Activated T-helper 1 cell treated with anti-CD3 and anti-CD28 coated beads, Interleukin-2, amount 50 U/mL, for 16 hours (primary cell): ENCODE measurements at places on chromosomes 13 and 19.

- no peak for DNase-seq
These were observed 63.5 kb downstream of the TSHZ3 start for GRCh38 chr19:31285744-31286143.

- no peak for DNase-seq
These were observed 6.0 kb downstream of the CEACAM16 start for GRCh38 chr19:44704982-44705381.

GRCh38 chr13:32175943-32176342, 139.2 kb downstream of the ZAR1L start:
- DNase-seq = no peak

DNA sequence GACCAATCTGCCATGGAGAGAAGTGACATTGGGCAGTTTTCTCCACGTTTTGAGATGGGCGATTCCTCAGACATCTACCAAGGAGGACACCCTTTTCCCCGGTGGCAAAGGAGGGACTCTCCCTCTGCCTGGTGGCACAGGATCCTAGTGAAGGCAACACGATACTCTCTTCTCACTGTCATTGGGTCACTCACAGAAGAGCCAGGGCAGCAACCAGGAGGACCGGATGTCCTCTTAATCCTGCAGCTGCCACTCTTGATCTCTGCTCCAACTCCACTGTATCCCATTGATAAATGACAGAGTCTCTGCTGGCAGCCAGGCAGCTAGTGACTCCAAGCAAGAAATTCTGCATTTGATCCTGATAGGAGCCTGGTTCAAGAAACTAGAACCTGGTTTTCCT, 42.2 kb downstream of the COL4A2 start:
- DNase-seq = no peak

DNA sequence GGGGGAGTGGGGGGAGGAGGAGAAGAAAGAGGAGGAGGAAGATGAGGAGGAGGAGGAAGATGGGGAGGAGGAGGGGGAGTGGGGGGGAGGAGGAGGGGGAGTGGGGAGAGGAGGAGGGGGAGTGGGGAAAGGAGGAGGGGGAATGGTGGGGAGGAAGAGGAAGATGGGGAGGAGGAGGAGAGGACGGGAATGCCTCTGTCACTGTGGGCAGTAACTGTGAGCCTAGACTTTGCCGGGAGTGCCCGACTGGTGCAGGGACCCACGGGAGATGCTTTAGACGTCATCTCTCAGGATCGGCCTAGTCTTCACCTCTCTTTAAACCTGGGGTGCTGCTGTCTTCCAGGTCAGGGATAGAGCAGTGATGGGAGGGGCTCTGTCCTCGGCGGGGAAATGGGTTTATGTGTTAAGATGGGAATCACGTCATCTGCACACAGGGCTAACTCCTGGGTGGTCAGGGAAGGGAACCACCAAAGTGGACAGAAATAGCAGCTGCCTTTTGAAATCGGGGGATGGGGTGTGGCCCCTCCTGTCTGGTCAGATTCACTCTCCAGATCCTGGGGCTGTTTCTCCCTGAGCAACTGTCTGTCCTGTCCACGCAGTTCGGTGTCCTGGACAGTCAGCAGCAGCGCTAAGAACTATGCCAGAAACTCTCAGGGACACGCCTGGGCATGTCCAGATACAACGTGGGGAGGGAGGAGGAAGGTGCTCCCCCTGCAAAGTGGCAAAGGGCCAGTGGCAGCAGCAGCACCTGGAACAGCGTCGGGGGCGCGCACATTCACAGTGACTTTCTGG, 26.9 kb downstream of the GAS6 start:
- DNase-seq = no peak

DNA sequence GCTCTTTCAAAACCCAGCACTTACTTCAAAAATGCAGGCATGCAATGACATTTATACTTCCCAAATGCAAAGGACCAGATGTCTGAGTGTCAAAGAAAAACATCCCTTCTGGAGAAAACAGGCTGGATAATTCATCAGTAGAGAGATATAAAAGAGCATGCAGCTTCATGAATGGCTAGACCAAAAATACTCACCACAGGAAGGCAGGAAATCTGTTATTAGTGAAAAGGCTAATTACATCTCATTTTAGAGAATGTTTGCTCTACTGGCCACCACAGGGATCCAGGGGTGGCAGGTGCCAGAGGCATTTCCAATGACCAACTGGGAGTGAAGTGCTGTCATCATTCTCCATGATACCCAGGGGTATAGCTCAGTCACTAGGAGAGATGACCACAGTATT, 106.5 kb downstream of the LHFPL6 start:
- no peak for DNase-seq

- DNase-seq = no peak
These were observed 11.5 kb upstream of the MICU2 start for GRCh38 chr13:21615427-21615826.

- no peak for DNase-seq
These were observed 18.8 kb downstream of the HIPK4 start for GRCh38 chr19:40370997-40371801.

DNA sequence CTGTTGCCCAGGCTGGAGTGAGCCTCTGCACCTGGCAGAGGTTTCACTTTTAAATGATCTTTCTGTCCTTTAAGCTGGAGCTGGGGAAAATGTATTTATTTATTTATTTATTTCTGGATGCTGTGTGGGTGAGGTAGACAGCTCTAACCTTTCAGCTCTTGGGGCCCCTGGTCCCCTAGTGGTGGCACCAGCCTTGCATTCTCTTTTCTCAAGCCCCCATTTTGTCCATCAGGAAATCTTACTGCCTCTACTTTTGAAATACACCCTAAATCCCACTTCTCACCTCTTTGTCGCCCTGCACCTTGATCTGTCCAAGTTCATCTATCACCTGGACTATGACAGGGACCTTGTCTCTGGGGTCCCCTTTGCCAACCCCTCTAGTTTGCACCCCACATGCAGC, 2.1 kb upstream of the B9D2 start:
- no peak for DNase-seq

DNA sequence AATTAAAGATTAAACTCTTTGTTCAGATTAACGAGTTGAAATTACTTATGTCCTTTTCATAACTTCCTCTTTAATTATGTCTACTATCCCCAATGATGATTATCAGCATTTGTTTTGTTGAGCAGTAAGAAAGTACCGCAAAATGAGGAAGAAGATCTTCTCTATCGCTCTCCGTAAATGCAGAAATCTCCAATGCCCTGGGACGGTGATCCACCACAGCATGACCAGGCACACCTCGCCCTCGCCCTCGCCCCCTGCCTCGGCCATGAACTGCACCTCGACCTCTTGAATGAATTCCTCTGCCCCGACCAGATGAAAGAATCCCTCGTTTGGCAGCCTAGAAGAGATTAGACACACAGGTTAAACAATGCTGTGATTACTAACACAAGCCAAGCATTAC, 69.1 kb downstream of the RBM26 start:
- DNase-seq = no peak

GRCh38 chr13:51959773-51960172, 51.5 kb downstream of the ATP7B start:
- no peak for DNase-seq

DNA sequence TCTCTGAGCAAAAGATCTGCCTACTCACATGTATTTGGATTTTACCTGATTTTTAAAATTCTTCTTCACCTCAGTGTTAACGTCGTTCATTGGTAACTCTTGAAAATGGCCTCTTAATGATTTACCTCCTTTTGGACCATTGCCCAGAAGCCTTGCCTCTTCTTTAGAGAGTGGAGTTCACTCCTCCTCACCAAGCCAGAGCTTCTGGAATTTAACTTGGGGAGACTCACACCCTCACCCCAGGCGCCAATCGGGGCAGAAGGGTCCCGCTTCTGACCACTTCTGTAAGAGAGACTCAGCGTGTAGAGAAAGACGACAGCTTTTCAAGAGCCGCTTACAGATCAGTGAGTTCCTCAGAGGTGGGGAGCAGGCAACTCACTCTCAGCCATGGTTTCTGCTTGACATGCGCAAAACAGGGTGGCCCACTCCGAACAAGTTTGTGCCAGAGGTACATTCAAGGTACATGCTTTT, 2.7 kb downstream of the PNMA8C start:
- no peak for DNase-seq

GRCh38 chr13:20197361-20197834, 4.7 kb upstream of the GJB2 start:
- no peak for DNase-seq

DNA sequence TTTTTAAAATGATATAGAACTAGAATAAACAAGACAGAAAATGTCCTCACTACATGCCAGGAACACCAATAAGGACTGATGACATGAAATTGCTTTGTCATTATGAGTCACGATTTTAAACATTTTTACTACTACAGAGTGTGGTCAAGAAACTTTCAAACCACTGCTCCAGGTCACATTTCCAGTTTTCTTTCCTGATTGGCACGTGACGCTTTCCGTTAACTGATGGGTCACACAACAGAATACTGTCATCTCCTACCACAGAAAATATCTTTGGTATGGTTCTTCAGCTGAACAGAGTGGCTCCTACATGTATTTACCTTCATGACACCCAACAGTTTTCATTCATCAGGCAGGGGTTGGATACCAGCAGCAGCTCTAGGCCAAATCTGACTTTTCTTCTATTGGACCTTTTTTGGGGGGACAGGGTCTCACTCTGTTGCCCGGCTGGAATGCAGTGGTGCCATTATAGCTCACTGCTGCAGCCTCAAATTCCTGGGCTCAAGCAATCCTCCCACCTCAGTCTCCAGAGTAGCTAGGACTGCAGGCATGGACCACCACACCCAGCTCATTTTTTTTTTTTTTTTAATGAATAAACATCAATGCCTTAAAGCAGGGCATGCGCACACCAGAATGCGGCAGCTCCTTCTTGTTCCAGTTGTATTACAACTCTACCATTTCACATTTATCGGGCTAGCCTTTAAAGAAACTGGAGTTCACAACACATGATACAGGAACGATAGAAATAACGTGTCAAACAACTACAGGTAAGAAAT, 147.4 kb downstream of the RNF17 start:
- no peak for DNase-seq

- no peak for DNase-seq
These were observed 20.3 kb upstream of the EMC10 start for GRCh38 chr19:50455992-50456391.

DNA sequence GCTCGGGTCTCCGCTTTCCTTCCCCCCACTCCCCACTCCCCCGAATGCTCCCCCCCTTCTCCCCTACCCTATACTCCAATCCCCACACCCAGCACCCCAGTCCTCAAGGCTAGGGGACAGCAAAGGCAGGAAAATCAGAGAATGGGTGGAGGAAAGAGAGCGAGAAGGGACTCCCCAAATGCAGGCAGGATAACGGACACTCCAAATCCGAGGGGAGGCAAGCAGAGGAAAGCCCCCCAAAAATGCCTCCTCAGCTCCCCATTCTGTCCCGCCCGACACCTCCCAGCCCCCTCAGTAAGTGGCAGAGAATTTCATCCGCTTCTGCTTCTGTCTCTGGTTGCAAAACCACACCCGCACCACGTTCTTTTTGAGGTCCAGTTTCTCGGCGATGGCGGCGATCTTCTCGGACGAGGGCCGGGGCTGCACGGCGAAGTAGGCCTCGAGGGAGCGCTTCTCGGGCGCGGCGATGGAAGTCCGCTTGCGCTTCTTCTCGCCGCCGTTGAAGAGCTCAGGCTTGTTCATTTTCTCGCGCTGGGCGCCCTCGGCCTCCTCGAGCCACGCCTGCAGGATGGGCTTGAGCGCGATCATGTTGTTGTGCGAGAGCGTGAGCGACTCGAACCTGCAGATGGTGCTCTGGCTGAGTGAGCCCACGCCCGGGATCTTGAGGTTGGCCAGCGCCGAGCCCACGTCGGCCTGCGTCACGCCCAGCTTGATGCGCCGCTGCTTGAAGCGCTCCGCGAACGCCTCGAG, 2.1 kb downstream of the POU4F1 start:
- DNase-seq = no peak

GRCh38 chr13:28725046-28725610, 6.4 kb upstream of the SLC46A3 start:
- DNase-seq = no peak

DNA sequence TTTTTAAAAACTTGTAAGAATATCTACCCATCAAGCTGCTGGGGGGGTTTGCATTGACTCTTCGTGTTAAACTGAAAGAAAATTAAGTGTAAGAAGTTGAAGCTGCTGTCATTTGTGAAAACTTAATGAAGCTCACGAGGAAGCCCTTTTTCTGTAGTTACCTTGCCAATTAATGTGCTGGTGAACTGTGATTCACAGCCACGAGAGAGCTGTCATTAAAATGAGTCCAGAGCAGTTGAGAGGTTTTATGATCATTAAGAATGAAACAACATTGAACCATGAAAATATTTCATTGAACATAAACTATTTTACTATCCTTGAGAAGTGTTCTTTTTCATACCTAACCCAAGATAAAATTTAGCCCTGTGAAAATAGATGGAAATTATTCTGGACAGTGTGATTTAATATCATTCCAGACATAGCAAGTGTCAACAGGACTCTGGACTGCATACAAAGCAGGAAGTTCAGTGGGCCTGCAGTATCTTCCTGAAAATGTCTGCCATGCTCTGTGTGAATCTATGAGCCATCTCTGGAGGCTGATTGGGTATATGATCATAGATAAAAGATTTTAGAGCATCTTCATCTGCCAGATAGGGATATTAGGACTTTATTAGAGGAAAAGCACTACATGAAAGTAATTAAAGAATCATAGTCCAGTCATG, 53.8 kb downstream of the DPY19L3 start:
- no peak for DNase-seq

DNA sequence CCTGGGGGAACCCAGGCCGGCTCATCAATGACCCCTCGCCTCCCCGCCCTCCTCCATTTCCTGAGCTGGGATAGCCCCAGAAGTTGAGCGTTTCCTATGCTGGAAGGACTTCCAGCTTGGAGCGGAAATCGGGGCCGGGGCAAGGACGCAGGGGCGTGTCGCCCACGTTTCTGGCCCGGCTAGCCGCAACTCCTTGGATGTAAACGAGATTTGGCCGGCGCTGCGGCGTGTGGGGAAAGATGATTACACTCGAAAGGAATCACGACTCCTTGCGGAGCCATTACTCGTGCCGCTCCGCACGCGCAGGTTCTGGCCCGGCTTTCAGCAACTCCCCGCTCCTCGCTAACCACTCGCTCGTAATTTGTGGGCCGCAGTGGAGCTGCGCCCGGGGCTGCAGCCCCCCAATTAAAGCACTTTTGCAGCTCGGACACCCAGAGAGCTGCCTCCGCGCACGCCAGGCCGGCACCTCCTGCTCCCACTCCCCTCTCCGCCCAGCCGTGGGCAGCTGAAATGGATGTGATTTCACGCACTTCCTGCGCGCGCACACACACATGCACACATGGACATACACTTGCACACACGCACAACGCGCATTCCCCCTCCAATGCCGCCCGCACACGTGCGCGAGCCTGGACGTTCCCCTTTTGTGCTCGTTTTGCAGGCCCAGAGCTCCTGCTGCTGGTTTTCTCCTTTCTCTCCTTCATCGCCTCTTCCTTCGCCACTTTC, 15.7 kb downstream of the ZIC5 start:
- DNase-seq = no peak

DNA sequence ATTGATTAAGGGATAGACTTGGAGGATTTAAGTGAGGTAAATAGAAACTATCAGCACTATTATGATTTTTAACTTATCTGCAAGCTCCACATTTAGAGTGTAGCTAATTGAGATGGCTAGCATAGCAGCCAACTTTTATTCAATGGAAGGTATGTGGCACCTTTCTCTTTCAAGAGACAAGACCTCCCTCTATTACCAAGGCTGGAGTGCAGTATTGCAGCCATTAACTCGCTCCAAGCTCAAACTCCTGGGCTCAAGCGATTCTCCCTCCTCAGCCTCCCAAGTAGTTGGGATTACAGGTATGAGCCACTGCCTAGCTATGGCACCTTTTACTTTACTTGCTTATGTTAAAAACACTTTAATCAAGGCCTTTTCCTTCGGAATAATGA, 8.2 kb downstream of the TPT1 start:
- DNase-seq = no peak

GRCh38 chr19:42409477-42409876, 17.7 kb downstream of the LIPE start:
- no peak for DNase-seq
